ENCODE measurements at places on chromosomes 16 and 17.

DNA sequence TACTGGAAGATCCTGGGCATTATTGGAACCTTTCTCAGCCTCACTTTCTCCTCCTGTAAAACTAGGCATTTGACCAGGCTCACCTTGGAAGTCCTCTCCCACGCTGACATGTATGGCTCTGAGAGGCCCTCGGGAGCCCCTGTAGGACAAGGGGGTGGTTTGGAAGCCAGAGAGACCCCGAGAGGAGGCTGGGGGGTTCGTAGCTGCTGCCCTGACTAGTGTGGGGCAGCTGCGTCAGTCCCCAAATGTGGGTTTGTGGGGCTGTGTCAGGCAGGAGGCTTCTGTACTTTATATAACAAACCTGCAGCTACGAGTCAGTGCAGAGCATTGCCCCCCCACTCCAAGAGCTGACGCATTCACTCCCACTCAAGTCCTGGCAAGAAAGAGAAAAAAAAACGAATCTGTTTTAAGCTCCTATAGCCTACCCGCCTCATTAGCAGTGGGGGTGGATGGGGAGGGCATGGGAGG is 1.8 kb downstream of the CX3CL1 start:
- no peak for DNase-seq

DNA sequence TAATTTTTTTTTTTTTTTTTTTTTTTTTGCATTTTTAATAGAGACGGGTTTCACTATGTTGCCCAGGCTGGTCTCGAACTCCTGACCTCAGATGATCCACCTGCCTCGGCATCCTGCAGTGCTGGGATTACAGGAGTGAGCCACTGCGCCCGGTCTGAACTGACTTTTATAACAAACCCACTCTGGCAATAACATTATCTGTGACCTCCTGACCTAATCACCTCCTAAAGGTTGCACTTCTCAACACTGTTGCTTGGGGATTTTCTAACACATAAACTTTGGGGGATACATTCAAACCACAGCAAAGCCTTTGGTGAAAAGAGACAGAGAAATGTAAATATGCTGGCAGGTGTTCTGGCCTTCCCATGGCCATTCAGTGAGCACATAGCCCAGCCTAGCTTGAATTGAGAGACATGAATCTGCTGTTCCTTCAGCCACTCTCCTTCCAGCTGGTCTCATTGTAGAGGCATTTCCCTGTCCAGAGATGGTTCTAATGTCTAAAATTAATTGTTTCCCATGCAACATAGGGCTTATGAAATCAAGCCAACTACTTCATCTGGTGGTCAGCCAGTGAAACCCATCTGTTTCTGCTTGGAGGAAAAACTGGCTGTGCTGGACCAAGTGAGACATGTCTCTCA is 28.3 kb downstream of the LYRM1 start:
- DNase-seq: no peak

- no peak for DNase-seq
Measured at GRCh38 chr17:80511222-80512180, 33.1 kb upstream of the RPTOR start.

DNA sequence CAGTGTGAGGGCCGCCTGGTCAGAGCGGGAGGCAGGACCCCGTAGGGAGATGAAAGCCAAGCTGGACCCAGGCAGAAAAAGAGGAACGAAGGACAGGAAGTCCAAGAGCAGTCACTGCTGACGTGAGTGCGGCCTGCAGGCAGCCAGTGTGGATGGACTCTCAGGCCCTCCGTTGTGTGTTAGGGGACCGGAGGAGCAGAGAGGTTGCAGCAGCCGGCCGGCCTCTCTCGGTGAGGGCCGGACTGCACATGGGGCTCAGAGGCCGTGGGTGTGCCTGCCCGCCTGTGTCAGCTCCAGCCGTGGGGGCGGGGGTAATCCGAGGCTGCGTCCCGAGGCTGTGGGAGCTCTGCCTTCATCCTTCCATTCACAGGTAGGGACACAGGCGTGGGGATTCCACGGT is 67.4 kb downstream of the JPH3 start:
- no peak for DNase-seq

DNA sequence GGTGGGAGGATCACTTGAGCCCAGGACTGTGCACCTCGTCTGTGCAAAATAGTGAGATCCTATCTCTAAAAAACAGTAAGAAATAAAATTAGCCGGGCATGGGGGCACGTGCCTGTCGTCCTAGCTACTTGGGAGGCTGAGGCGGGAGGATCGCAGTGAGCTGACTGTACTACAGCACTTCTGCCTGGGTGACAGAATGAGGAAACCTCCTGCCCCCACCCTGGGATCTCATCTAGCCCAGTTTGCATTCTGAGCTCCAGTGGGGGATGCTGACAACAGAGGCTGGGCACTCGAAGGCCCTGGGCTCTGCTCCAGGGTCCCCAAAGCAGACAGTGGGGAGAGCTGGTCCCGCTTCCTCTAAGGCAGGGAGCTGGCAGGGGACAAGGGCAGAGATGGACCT is 7.1 kb downstream of the NAGPA start:
- no peak for DNase-seq

Measured in bone marrow (tissue), 2 donors.